A172 (cell line): ENCODE measurements at places on chromosomes 1 and 21.
A peak's percentile ranks its signal among the peaks of the same experiment; 100 is the strongest.

- no peak for DNase-seq
Observed at GRCh38 chr1:41015281-41015896, 6.1 kb downstream of the SLFNL1 start.

DNA sequence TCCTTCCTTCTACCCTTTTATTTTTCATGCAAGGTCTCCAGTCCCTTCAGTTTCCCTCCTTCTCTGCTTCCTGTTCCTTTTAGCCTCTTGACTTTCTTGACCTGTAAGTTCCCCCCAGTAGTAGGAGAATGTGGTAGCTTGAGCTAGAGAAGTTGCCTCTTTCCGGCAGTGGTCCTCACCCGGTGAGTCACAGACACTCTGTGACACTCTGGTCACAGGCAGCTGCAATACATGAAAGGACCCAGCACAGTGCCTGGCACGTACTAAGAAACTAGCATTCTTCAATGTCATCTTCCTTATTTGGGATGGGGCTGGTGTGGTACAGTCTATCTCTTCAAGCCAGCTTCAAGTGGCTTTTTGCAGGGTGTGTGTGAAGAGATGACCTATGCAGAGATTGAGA, 16.0 kb downstream of the PFKFB2 start:
- no peak for DNase-seq

DNA sequence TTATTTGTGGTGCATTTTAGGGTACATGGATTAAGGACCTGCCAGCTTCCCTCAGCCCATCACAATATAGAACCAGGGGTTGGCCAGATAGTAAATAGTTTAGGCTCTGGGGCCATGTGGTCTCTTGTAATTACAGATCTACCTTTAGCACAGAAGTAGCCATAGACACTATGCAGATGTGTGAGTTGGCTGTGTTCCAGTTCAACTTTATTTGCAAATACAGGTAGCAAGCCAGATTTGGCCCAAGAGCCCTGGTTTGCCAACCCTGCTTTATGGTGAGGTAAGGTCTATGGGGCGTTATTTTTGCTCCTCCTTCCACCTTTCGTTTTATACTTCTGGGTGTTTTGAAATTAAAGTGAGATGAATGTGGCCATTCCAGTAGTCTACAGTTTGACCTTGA, 48.7 kb downstream of the MRPS6 start:
- DNase-seq, result no peak

DNA sequence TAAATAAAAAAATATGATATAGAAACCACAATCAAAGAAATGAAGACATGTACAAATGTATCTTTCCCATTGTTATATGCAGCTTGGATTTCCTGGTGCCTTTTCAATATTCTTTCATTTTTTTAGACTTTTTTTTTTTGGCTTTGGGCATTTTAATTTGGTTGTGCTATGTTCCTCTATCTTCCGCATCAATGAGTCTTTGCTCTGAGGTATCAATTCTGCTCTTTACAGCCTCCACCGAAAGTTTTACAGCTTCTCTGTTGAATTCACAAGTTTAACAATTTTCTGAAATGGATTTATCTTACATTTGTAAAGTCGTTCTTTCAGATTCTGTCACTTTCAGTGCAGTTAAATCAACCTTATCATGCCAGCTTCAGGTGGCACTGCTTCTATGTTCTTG, 50.5 kb downstream of the OMA1 start:
- DNase-seq, result no peak

DNA sequence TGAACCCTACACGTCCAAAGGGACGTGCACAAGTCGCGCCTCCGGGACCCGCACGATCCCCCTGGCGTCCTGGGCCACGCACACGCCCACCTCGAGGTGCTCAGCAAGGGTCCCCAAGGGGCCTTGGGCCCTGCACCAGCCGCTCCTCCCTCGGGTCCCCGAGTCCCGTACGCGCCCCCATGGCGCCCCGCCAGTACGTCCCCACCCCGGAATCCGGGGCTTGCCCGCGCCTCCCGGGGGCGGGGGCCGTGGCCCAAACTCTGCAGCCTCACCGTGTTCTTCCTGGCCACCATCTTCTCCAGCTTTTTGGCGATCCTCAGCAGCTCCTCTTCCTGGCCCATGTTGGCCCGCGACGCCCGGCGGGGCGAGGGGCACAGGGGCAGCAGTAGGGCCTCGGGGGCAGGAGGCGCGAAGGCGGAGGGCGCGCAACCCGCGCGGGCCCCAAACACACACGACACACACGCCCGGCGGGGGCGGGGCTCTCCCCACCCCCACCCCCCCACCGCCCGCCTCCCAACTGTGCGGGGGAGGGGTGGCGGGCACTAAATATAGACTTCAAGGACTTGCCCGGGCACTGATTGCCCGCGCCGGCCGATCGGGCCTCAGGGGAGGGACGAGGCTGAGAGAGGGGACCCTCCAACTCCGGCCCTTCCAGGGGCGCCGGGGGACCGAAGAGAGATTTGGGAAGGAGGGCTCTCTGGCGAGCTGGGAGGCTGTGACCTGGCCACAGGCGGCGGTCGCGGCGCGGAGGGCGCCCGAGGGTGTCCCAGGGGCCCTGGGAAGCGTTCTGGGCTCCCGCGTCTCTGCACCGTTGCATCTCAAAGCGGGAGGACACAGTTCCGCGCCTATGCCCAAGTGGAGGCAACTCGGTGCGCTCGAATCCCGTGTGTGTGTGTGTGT, at the start of gene TCEA3:
TSS of gene TCEA3 (minus strand) at position 456 of the 900 bp plus-strand sequence. CDS start at position 341, 115 bp downstream.
- DNase-seq, result no peak

DNA sequence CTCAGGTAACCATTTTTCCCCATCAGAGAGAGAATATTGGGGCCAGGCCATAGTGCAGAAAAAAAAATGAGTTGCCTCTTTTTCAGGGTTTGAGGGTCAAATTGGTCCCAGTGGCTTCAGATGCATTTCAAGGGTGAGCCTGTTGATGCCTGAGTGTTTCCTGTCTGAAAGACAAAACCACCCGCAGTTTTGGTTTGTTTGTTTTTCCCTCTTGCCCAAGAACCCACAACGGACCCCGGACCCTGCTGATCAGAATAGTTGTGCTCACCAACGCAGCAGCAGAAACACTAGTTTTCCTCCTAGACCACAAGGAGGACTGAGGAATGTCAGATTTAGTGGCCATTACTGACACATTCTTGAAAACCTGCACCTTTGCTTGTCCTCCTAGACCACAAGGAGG, 1433.1 kb downstream of the PLA2G4A start:
- no peak for DNase-seq

GRCh38 chr21:45954261-45954660, 27.3 kb upstream of the COL6A1 start:
- DNase-seq, result no peak

DNA sequence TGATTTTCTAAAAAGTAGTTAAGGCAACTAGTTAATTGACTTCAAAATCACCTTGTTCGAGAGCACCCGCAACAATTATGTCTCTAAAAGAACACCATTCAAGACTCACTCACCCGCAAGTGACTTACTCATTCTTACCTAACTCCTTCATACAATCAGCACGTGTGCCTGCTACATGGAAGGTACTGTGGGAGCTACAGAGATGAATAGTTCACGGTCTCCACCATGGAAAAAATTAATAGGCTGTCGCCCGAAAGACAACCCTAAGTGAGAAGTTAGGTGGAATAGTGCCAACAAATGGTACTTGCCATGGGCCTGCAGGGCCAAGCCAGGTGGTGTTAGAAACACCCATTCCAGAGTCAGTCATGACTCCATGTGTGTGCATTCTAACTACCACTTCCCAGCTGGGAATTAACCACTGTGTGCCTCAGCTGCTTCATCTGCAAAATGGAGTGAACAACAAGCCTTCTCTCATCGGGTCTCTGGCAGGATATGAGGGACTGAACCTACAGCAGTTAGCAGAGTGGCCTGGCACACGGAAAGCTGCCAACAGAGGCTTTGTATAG, 7.1 kb downstream of the SSBP3 start:
- no peak for DNase-seq

GRCh38 chr1:160827418-160827817, 31.4 kb downstream of the LY9 start:
- no peak for DNase-seq

DNA sequence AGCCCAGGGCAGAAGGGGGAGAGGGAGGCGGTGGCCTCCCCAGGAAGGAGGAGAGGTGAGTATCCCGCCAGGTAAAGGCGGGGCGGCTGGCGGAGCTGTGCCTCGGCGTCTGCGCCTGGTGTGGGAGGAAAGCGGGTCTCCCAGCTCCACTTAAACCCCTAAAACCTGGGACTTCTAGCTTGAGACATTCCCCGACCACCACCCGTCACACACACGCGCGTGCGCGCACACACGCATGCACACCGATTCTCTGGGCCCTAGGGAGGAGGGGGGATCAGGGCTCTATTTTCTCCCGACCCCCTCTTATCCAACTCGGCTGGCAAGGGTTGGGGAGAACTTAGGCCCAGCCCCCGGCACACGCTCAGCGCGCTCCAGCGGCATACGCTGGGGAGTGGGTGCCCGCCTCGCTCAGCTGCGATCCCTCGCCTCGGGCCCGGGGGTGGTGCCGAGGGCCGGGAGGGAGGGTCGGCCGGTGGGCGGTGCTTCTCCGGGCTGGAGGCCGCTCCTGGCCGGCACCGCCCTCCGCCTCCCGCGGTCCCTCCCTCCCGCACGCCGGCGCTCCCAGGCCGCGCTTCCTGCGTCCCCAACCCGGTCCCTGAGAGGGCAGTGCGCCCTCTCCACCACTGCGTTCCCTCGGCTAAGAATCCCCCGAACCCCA, at the start of gene TMEM51:
TSS of gene TMEM51 (plus strand) at position 564 of the 658 bp plus-strand sequence. CDS start 61,341 bp downstream, outside the sequence.
- no peak for DNase-seq

DNA sequence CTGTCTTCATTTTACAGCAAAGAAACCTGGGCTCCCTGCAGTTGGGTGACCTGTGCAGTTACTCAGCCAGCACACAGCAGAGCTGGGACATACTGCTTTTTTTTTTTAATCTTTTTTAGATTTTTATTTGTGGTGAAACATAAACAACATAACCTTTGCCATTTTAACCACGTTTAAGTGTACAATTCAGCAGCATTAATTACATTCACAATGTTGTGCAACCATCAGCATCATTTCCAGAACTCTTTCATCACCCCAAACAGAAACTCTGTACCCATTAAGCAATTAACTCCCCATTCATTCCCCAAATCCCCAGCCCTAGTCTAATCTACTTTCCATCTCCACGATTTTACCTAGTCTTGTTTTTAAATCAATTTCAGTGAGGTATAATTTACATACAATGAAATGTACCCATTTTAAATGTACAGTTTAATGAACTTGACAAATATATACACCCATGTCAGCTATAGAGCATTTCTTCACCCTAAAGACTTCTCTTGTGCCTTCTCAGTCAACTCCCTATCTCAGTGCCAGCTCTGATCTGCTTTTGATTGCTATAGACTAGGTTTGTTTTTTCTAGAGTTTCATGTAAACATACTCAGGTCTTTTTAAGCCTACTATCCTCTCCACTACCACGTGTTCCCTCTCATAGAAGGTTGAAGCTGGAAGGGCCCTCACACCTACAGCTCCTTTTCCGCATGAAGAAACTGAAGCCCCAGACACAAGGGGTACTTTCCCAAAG, 37.8 kb upstream of the C8B start:
- DNase-seq, result no peak

DNA sequence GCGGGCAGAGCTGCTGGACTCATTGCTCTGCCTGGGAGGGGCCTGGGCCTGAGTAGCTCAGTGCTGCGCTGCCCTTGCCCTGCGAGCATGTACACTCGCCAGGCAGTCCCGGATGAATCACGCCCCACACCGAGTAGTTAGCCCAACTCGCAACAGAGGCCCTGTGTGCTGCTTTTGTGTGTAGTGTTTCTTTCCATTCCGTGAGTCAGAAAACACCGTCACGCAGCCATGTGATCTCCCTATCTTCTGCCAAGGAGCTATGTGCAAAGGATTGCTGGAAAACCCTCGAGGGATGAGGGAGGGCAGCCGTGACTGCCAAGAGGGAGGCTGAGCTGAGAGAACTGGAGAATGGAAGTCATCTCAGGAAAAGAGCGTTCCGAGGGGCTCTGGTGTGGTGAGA, 37.3 kb downstream of the NENF start:
- peak; percentile 93 for DNase-seq

DNA sequence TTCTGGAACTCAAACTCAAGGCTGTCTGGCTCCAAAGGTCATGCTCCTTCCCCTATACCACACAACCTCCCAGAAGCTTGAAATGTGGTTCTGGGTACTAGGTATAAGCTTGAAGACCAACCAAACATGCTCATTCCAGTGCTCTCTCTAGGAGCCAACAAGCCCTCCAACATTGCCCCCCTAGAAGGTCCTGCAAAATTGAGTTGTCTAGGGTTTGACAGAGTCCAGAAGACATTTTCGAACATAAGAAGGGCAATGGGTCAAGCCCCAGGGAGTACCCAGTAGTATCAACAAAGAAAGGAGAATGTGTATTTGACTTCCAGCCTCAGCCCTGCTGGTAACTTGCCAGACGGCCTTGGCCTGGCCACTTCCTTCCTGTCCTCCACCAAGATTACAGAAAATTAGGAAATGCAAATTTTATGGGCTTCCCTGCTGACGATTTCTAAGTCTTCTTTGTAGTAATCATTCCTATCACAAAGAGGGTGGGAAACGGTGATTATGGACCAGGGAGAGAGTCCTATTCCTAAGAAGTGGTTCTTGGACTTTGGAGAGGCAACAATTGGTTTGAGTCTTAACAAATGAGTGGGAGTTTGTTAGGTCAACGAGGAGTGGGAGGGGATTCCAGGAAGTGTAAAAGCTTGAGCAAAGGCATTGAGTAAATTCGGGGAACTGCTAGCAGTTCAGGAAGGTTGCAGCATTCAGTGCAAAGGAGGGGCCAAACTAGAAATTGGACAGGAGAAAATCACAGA, 18.7 kb upstream of the SLAMF1 start:
- no peak for DNase-seq

GRCh38 chr1:2590233-2591141, 3.9 kb downstream of the PRXL2B start:
- no peak for DNase-seq

- DNase-seq, result peak; percentile 69
Observed at GRCh38 chr1:214332946-214333798, 52.2 kb downstream of the SMYD2 start.

DNA sequence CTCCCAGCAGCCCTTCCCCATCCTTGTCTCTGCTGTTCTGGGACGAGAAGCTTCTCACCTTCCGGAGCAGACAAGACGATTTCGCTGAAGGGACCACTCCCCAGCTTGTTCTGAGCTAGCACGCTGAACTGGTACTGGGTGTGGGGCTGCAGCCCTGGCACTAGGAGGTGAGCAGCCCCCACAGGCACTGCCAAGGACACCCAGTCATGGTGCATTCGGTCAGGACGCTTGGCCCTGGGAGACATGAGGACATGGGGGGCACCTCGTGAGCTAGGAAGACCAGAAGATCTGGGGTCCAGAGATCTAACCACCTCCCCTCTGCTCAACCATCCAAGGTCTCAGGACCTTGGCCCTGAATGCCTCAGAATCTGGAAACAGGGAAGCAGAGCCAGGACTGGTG, 5.3 kb upstream of the TAGLN2 start:
- no peak for DNase-seq

- no peak for DNase-seq
Observed at GRCh38 chr1:22829309-22829989, 118.8 kb downstream of the EPHB2 start.

- no peak for DNase-seq
Observed at GRCh38 chr1:218031901-218032300, 253.2 kb upstream of the RRP15 start.

GRCh38 chr1:231855361-231855760, 228.8 kb downstream of the DISC1 start:
- no peak for DNase-seq

- DNase-seq, result no peak
Observed at GRCh38 chr1:25530186-25531081, 13.0 kb upstream of the LDLRAP1 start.
